ENCODE measurements at places on chromosomes 4 and X.

GRCh38 chr4:11402192-11402591, 26.5 kb downstream of the HS3ST1 start:
- DNase-seq, result no peak

- no peak for DNase-seq
Observed at GRCh38 chr4:173538909-173539445, 8.9 kb upstream of the HAND2 start.

DNA sequence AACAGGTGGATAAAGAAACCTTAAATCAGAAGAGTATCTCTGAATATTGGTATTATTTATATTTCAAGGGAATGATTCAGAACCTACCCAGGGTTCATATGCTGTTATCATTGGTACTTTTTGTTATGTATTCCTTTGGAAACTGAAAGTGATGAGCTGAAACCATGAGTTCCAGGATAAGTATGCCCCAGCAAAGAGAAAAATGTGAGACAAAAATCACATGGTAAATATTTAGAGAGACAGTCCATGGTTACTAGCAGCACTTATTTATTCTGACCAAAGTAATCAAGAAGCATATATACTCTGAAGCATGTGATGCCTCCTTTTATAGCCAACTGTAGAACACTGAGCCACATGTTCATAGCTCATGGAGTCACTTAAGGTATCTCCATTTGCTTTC, 277.7 kb downstream of the ARAP2 start:
- DNase-seq, result no peak

DNA sequence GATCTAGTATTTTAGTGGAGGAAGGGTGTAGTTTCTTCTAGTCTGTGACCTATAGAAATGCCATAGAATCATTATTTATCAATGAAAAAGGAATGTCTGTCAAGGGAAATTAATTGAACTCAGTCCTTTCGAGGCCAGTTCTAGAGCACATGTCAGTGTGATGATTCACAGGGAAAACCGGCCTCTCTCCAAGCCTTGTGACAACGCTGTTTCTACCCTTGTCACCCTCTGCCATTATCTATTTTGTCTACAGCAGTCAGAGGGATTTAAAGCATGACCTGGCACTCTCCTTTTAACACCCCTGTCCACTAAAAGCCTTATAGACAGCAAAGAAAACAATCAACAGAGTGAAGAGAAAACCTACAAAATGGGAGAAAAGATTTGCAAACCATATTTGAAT, 119.8 kb downstream of the DRD5 start:
- DNase-seq, result no peak

- no peak for DNase-seq
Observed at GRCh38 chr4:161583549-161583948, 580.3 kb downstream of the FSTL5 start.

GRCh38 chrX:3712051-3712869, 1.2 kb downstream of the PRKX start:
- no peak for DNase-seq

DNA sequence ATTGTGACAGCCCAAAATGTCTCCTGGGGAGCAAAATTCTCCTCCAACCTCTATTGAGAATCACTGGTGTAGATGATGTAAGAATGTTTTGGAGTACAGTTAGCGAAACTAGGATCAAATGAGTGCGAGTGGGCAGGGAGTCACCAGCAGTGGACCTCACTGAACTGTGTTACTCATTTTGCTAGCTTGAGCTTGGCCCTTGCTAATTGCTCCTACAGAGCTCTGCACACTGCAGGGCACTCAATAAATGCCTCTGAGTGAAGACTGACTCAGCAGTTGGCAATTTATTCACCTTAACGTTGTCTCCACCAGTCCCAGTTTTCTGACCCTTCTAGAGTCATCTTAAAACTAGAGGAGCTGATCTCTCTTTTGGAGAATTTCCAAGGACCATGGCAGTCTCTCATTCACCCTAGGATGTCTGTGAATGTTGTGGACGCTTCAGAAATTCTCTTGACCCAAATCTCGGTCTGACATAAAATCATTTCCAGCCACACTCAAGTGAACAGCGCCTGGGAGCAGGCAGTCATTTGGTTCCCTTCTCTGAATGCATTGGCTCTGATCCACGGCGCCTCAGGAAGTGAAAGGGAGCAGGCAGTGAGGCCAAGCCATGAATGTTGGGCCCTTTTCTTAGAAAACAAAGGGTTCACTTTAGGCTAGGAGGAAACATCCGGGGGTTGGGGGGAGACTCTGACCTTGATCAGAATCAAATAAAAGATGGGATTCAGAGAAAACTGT, 148.1 kb downstream of the NWD2 start:
- DNase-seq, result peak; percentile 17

DNA sequence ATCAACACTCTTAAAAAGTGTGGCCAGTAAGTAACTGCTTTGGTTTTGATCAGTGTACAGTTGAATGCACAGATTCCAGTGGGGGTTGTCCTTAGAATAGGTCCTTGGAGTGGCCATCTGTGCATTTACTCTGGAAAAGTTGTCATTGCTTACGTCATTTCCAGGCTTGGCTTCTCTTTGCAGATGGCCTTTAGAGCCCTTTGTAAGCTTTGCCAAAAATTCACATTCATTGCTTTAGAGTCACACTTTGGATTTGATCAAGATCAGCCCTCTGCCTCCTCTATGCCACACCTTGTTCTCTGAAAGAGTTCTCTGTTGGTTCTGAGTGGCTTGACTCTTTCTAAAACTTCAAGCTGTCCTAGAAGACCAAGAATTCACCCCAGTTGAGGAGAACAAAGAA, 83.9 kb downstream of the MAMLD1 start:
- DNase-seq, result no peak

GRCh38 chr4:107685740-107686139, 34.3 kb downstream of the PAPSS1 start:
- no peak for DNase-seq

DNA sequence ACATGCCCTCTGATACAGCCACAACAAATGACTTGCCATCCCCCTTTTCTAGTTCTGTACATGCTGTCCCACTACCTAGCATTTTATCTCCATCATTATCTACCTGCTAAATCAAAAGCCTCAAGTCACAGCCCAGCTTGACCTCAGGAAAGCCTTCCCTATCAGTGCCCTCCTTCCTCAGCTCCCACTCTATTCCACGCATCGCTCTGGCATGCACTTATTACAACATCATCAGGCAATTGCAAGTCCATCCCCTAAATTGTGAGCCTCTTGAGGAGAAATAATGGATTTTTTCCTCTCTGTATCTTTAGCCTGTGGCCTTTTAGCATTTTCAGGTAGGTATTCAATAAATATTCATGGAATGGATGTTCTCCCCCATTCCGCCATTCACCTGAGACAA, 5.7 kb downstream of the ARL13A start:
- DNase-seq, result no peak

- DNase-seq, result no peak
Observed at GRCh38 chr4:146398404-146398803, 123.3 kb downstream of the SLC10A7 start.

DNA sequence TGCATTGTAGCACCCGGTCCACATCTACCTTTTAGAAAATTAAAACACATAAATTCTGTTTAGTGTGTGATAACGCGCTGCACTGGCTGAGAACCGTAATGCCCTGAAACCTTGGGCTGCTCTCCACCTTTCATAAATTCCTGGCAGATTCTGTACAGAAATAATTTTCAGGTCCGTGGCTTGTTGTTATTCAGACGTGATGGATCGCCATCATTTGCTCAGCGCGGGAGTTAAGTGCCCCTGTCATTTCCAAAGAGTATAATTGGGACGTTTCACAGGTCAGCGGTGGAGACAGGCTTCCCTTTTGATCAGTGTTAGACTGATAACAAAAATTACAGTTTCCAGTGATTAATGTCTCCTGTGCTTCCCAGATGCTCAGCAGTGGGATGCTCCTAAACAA, 16.5 kb downstream of the UVSSA start:
- DNase-seq, result no peak

GRCh38 chr4:173199553-173199952, 30.9 kb downstream of the GALNT7 start:
- no peak for DNase-seq

GRCh38 chr4:87100168-87100567, 120.2 kb downstream of the KLHL8 start:
- DNase-seq, result no peak

DNA sequence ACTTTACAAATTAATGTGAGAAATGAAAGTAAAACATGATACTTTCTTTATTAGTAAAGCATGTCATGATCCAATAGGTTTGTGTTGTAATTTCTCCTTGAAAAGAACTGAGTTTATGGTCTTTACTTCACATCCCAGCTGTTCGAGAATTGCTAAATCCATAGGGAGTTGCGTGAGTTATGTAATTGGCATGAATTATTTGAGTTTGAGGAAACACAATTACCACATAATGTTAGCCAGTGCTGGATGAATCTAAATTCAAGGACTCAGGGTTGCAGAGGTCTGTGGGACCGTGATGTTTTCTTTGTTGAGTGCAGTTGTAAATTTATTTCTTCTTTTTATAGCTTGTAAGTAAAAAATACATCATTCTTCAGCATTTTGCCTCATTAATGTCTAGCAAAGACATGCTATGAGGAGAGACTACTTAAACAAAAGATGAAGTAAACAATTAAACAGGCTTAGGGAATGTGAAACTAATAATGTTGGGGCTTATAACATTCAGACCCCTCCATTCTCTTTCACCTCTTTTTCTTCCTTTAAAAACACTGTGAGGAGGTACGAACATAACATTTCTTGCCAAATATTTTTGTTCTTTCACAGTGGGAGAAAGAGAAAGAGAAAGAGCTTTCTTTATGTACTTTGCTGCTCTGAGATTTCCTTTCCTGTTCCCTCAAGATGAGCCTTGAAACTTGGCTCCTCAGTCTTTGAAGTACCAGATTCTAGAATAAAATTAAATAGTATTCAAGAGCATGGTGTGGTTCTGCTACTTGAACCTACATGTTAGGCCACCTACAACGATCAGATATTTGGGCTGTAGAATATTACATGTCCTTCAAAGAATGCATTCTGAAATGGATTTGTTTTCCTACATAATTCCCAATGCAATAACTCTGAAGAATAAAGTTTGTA, 159.6 kb upstream of the ANK2 start:
- DNase-seq, result no peak

- no peak for DNase-seq
Observed at GRCh38 chr4:90727938-90728337, 600.7 kb downstream of the CCSER1 start.

DNA sequence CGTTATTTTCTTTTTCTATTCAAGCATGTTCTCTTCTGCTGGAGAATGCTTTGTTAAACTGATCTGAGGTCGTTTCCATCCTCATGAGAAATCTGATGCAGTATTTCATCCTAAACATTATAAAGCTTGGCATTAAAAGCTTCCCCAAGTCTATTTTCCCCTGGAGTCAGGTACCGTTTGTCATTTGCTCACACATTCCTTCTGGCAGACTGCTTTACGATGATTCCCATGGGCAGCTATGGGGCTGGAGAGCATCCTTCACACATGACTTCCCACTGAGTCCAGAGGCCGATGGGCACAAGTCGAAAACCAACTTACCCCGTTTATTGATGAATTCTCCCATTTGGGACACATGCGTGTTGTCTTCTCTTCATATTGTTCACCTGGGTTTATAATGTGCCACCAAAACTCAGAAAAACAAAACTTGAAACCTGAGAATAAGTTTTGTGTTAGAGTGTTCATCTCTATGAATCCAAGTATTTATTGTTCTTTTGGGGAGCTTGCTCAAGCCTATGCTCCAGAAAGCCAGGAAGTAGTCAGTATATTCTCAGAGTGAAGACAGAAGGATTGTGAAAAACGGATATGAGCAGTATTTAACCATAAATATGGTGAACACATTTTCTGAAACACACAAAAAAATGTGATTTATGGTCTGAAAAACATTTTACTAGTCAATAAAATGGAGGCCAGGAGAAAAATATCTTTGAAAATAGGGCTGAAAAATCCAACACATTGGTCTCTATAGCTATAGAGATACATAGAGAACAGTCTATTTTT, 298.8 kb upstream of the NOCT start:
- no peak for DNase-seq

DNA sequence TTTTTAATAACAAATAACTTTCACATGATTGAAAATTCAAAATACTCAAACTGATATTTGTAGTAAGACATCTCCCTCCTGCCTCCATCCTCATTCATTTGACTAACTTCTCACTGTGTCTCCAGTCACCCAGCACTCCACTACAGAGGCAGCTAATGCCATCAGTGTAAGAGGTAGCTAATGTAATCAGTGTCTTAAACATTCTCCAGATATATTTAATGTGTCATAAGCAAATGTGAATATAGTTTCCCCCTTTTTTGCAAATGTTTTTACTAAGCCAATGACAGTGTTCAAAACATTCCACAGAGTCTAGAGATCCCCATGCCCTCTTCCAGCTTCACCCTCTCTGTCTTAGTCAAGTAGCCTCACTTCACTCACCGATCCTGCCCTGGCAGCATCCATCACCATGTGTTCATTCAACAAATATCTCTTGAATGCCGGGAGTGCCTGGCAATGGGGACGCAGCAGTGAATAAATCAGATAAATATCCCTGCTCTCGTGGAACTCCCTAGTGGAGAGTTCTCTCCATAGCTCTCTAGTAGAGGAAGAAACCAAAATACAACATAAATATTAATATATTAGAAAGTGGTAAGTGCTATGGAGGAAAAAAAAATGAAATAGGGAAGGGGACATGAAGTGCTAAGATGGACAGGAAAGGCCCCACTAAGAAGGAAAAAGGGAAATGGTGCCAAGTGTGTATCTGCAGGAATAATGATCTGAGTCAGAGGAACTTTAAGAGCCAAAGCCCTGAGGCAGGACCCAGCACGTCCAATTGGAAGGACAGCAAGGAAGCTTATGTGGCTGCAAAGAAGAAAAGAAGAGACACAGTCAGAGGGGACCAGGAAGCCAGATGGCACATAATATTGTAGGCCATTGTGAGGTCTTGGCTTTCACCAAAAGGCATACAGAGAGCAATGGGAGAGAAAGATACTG, 18.7 kb downstream of the SCFD2 start:
- DNase-seq, result no peak

- DNase-seq, result no peak
Observed at GRCh38 chrX:12332786-12333347, 194.6 kb downstream of the FRMPD4 start.

- no peak for DNase-seq
Observed at GRCh38 chrX:84715315-84715714, 213.1 kb upstream of the HDX start.

GRCh38 chrX:50913520-50913919, 3.0 kb downstream of the BMP15 start:
- DNase-seq, result no peak

- DNase-seq, result no peak
Observed at GRCh38 chr4:181162266-181162665, 1080.9 kb upstream of the TENM3 start.
